NCI-H2029 treated with DMSO at 0.1 percent for 48 hours (cell line): ENCODE measurements at places on chromosomes 13 and 19.

GRCh38 chr19:51760697-51761356, at the start of gene FPR2:
FPR2 (plus strand) TSS chr19:51761180; CDS start chr19:51768659, 7,479 bp downstream.
- no peak for DNase-seq

DNA sequence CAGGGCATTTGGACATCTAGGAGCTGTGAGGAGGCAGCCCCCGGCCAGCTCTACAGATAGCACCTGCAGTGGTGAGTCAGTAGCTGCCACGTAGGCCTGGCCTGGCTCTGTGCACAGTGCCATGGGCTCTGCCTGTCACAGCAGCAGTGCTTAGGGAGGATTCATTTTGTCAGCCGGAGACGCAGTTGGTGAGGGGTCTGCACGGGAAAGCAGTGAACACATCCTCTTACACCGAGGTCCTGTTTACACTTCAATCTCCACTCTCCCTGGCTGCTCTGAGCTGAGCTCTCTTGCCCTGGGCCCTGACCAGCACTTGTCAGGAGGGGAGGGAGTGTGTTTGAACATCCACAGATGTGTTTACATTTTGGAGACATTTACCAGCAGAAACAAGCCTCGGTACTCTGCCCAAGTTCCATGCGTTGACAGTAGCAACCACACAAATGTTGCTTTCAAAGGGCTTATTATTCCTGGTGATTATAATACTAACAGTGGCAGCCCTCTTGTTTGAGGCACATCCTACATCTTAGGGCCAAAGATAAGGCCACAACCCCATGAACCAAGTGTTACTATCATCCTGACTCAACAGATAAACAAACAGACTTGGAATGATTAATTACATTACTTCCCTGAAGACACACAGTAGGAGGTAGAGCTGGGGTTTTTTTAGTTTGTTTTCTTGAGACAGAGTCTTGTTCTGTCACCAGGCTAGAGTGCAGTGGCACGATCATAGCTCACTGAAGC, 148.9 kb downstream of the USP12 start:
- peak; percentile 15 for DNase-seq

- no peak for DNase-seq
These were observed 134.2 kb downstream of the TSHZ3 start for GRCh38 chr19:31214997-31215396.

DNA sequence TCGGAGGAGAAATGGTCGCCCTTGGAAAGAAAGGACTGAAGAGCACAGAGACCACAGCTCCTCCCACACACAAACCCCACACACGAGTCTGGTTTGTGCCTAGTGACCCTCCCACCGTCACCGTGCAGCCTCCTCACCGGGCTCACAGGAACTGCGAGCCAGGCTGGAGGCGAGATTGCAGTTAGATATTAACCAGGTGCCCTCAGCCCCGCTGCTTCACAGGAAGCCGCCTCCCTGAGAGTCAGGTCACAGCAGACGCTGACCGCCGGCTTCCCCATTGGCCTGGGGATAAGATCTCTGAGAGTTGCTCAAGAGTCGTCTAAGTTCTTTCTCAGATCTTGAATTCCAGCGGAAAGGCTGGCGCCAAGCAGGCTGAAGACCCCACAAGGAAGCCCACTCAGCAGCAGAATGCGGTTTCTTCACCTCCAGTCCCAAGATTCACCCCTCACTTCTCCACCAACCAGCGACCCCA, 870 bp downstream of the ZNF44 start:
- no peak for DNase-seq

- DNase-seq = no peak
These were observed 20.6 kb downstream of the HCN2 start for GRCh38 chr19:610071-610800.

- no peak for DNase-seq
These were observed 289.4 kb upstream of the MIR17HG start for GRCh38 chr13:91058066-91058465.

DNA sequence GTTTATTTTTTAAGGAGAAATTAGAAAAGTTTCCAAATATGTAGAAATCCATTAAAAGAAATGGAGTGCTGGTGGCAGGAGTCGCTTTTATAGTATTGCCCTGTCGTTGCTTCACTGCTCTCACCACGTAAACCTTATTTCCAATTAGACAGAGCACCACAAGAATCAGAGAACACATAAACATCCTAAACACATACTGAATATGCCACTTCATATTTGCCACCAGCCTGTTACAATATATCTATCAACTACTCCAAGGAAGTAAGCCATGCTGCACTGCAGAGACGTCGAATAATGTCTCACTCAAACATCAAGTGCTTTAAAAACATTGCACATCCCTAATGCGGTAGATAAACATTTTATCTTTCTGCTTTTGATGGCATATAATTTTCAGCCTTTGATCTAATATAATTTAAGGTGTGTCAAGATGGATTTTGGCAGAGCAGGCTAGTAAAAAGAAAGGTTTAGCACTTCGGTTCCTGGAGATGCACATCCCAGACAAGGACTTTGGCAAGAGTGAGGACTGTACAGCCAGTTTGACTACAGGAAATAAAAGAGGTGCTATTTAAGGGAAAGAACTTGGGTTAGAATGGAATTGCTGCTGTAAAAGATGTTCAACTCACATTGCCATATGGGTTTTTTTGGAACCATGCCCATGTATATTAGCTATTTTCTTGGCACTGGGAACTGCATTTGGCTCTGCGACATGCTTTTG, 932.3 kb downstream of the EFNB2 start:
- DNase-seq = no peak

- DNase-seq = no peak
These were observed 1.6 kb upstream of the KMT2B start for GRCh38 chr19:35715981-35716800.

- no peak for DNase-seq
These were observed 23.4 kb downstream of the UBAC2 start for GRCh38 chr13:99224021-99224420.

- no peak for DNase-seq
These were observed 31.3 kb upstream of the PEPD start for GRCh38 chr19:33552928-33553279.

DNA sequence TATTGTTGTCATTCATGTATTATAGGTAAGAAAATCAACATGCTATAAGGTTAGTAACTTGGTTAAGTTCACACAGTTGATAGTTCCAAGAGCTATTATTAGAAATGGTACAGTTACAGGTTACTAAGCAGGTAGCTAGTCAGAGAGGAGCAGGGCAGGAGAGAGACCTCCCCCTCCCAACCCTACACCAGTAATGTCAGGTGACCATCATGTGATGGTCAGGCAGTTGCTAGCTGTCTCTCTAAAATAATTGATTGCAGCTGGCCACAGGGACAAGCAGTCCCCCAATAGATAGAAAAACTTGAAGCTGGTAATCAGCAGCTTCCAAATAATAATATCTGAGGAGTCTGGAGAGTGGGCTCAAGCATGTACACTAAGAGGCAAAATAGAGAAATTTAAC, 14.6 kb downstream of the SLITRK1 start:
- no peak for DNase-seq

GRCh38 chr13:112891477-112892401, 77.3 kb upstream of the MCF2L start:
- DNase-seq = no peak

GRCh38 chr13:111898956-111899713, 167.8 kb upstream of the SOX1 start:
- no peak for DNase-seq

- no peak for DNase-seq
These were observed 428 bp downstream of the RASAL3 start for GRCh38 chr19:15463861-15464371.

- DNase-seq = no peak
These were observed 1486.8 kb downstream of the EFNB2 start for GRCh38 chr13:105048677-105049076.

GRCh38 chr13:46149272-46150133, 32.5 kb downstream of the LCP1 start:
- no peak for DNase-seq

DNA sequence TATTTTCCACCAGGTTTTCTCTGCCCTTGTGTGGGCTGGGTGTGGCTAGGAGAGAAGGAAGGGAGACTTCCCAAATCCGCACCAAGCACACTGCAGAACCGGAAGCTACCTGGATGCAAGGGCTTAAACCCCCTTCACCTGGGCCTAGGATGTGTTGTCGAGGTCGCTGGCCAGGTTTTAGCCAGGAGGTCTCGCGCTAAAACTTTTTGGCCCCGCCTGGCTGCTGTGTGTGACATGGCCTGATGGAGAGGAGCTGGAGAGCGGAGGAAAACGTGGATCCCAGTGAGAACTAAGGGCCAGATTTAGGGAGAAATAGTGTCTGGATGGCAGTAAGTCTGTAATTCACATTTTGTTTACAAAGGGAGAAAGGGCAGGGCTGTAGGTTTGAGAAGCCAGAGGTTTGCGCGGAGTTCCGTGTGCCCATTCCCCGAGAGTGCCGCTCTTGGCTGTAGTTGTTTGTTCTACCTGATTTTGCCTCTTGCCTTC, 3.1 kb upstream of the TSHZ3 start:
- no peak for DNase-seq

DNA sequence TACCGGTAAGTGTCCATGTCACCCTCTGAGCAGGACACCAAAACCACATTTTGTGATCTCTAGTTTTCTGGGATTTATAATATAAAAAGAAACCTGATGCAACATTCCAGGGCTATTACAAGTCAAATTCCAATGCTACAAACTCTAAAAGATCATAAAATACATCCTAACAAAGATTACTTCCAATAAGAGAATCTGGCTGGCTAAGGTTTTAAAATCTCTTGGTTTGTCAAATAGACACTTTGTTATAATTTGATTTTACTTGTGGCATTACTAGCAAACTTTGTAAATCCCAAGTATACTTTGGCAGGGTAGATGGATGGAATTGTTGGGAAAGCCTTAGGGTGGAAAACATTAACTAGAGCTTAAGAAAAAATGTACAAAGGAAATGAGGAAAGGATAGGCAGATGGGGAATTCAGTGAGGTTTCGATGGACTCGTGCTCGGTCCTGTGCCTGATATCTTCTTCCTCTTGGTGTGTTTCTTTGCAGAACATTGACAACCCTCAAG, 74.0 kb upstream of the POMP start:
- no peak for DNase-seq

GRCh38 chr19:4908781-4909155, 533 bp upstream of the UHRF1 start:
- no peak for DNase-seq

DNA sequence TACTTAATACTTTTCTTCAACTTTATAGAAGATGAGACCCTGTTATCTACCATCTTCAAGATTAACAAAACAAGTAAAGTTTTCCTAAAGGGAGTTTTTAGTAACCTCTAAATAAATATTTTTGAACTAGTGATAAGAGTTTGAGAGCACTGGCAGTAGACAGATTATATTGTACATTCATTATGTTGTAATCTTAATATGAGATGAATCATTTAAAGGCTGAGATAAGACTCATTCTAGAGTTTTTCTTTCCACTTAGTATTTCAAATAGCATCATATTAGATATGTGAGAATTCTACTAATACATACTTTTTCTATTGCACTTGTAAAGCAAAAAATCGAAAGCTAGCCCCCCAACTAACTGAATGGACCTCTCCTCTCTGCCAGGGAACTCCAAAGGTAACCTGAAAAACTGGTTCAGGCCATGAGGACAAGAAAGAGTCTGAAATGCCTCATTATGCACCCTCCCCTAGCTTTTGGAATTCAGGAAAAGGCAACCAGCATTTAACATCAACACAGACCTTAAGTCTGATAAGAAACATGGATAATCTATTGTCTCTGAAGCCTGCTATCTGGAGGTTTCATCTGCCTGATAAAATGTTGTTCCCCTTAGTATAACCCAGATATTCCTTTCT, 875.4 kb upstream of the SLC10A2 start:
- no peak for DNase-seq

DNA sequence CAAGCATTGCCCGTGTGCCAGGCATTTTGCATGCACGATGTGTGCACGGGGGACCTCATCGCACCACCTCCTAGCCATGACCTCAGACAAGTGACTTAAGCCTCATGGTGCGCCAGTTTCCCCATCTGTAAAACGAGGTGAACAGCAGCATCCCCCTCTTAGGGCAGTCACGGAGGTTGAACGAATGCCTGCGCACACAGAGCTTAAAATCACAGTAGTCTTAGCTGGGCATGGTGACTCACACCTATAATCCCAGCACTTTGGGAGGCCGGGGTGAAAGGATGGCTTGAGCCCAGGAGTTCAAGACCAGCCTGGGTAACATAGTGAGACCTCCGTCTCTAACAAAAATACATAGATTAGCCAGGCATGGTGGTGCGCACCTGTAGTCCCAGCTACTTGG, 48.6 kb downstream of the PIN1 start:
- DNase-seq = no peak

- DNase-seq = no peak
These were observed 18.1 kb downstream of the TSC22D1 start for GRCh38 chr13:44557986-44558385.

DNA sequence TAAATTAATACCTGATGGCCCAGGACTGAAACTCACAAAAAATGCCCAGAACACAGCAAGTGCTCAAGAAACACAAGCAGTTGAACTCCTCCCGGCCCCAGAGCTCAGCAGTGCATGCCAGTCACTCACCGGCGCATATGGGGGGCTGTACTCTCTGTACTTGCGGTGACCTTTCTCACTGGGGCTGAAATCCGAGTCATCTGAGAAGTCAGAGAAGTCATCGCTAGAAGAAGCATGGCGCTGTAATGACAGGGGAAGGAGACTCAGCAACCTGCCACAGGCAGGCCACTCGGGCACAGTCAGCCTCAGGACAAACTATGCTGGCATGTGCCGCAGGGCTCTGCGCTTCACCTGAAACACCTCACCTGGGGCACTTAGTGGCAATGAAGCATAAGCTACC, 19.7 kb downstream of the ZC3H4 start:
- DNase-seq = no peak

GRCh38 chr19:36031308-36031707, 1.4 kb downstream of the CLIP3 start:
- DNase-seq = no peak

GRCh38 chr19:14410091-14411051, 8.8 kb downstream of the DDX39A start:
- DNase-seq = no peak

DNA sequence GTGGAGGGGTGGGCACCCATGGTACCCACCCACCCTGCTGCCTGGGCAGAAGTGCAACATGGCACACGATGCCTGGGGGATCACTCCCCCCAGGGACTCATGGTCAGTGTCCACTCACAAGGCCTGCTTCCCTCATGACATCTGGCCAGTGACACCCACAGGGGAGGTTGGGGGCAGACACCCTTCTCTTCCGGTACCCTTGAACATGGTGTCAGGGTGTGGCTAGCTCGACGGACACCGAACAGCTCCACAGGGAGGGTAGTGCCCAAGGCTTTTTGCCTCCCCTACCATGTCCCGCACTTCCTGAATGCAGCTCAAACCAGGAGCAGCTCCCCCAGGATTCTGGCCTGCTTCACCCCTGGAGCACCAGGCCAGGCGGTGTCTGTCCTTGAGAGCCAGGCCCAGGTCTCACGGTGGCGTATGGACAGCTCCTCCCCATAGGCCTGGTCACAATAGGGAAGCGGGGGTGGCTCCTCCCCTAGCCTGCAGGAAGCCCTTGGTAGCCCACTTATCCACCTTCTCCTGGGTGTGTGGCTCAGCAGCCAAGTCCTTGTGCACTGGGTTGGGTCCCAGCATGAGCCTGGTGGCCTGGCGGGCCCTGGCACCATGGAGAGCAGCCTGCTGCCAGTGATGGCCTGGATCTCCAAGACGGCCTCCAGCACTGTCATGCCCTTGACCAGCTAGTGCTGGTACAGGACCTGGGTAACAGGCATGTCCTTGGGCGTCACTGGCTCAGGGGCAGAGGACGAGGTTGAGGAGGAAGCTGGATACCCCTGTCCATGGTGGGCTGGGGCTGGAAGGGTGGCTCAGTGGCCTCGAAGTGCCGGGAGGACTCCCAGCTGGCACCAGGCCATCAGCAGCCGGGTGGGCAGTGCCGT, 7.8 kb downstream of the ACP4 start:
- DNase-seq = no peak
